NCI-H774 (cell line): ENCODE measurements at places on chromosomes 2 and 18.

DNA sequence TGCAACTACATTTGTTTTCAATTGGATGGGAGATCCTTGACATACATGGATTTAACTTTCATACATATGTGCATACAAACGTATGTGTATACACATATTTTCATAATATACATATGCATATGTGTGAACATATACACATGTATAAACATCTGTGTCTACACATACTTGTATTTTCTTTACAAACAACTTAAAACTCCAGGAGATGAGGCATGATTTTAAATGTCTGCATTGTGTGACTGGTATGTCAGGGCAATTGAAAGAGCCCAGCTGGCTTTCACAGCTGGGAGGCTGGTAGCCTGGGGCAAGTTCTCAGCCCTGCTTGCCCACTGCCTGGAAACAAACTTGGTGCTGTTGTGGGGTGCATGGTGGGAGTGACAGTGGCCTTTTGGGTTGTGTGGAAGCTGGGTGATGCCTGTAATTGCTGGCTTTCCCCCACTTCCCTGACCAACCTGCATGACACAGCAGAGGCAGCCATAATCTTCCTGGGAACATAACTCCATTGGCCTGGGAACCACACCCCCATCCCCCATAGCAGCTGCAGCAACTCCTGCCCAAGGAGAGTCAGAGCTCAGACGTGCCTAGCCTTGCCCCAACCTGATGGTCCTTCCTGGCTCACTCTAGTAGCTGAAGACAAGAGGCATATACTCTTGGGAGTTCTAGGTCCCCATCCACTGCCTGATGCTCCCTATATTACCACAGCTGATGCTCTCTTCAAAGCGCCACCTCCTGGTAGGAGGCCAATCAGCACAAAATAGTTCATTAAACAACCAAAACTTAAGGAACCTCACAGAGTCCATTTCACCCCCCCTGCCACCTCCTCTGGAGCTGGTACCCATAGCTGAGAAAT lies 158.3 kb downstream of the CERS6 start:
- no peak for DNase-seq

GRCh38 chr2:146321175-146321574 lies 1523.7 kb upstream of the ACVR2A start:
- no peak for DNase-seq

DNA sequence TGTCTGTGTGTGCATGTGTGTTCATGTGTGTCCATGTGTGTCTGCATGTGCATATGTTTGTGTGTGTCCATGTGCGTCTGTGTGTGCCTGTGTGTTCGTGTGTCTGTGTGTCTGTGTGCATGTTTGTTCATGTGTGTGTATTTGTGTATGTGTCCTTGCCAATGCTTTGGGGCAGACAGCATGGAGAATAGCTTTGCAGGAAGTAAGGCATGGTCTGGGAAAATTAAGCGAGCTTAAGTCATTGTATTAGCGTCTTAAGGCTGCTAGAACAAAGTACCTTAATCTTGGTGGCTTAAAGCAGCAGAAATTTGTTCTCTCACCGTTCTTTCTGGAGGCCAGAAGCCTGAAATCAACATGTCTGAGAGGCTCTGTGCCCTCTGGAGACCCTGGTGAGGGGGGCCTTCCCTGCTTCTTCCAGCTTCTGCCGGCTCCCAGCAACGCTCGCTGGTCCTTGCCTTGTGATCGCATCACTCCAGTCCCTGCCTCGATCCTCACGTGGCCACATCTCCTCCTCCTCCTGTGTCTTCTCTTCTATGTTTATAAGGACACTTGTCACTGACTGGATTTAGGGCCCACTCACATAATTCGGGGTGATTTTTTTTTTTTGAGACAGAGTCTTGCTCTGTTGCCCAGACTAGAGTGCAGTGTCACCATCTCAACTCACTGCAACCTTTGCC lies 3.8 kb downstream of the NEU2 start:
- no peak for DNase-seq

- DNase-seq: no peak
Measured at GRCh38 chr18:49994410-49994809, 181.1 kb upstream of the ACAA2 start.

DNA sequence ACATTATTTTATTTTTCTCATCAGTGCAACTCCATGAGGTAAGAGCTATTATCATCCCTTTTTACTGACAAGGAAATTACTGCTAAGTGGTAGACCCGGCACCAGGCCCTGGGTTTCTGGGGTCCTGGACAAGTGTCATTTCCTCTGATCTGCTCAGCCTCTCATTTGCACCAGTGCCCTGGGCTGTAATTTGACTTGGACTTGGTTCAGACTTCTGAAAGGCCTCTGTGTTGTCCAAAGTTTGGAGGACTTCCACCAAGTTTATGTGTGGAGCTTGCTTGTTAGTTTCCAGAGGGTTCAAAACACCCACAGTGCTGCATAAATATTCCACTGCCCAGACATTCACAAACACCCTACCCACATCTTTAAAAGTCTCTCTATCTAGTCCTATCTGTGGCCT lies 44.0 kb upstream of the PPP1CB start:
- no peak for DNase-seq

DNA sequence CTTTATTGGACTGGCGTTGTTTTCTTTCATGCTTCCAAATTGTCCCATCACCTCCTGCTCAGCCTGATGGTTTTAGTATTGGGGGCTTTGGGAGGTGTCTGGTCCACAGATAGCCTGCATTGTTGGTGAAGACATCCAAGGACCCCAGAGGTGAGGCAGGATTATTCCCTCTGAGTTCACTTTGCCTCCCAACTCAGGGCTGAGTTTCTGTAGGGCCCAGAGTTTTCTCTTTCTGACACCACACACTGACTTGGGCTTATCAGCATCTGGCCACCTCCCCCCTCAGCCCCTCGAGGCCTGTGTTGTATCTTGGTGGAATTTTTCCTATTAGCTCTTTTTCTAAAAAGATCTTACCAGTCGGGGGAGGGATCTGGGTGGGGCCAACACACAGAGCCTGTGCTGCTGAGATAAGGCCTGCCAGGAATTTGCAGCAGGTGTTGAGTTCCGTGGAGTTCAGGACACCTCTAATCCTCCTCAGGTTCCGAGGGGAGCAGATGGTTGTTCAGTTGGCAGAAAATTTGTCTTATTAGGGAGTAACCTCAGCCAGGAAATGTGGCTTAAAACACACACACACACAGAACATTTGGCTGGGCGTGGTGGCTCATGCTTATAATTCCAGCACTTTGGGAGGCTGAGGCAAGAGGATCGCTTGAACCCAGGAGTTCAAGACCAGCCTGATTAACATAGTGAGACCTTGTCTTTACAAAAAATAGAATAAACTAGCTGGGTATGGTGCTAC lies 7.3 kb downstream of the EMILIN2 start:
- DNase-seq: no peak

DNA sequence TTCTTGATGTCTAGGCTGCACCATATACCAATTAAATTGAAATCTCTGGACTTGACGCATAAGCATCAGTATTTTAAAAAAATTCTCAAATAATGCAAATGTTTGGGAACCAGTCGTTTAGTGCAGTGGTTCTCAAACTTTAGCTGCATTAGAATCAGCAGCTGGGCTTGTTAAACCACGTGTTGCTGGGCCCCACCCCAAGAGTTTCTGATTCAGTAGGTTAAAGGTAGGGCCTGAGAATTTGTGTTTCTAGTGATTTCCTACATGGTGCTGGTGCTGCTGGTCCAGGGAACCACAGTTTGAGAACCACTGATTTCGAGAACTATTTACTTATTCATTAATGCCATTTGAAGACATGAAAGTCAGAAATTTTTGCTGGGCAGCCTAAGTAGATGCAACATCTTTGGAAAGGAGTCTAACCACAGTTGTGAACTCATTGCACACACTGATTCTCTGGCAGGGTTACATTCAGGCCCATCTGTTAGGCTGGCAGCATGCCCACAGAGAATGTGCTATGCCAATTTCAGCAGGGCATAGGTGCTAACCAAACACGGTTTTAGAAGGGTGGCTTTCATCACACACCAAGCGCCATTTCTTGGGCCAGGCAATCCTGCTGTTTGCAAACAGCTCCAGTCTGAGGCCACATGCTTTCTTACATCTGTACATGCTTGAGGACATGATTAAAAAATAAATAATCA lies 26.4 kb upstream of the ATP5MC3 start:
- peak; percentile 59 for DNase-seq

DNA sequence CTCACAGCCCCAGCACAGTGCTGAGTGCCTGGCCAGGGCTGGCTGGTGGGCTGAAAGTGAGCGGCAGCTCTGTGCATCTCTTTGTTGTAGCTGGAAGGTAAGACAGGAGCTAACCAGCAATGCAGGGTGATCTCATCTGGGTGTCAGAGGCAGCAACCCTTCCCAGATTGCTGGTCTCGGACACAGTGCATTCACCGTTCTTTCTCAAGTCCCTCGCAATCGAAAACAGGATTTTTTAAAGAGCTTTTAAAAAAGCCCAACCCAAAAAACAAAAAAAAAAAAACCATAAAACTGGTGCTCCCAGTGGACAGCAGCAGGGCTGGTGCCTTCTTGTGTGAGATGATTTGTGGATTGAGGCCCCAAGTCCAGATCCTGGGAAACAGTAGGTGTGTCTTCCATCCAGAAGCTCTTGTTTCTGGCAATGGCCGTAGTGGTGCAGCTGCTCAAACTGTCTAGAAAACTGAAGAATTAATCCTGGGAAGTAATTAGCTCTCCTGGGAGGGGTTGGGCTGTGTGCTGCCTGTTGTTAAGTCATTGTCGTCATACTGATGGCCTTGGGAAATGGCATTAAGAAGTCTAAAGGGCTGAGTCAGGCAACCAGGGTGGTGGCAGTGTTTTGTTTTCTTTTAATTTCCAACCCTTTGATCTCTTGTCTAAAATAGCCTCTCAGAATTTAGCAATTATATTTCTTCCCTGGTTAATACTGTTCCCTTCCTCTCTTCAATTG lies 156.7 kb downstream of the KLHL29 start:
- DNase-seq: peak; percentile 22

DNA sequence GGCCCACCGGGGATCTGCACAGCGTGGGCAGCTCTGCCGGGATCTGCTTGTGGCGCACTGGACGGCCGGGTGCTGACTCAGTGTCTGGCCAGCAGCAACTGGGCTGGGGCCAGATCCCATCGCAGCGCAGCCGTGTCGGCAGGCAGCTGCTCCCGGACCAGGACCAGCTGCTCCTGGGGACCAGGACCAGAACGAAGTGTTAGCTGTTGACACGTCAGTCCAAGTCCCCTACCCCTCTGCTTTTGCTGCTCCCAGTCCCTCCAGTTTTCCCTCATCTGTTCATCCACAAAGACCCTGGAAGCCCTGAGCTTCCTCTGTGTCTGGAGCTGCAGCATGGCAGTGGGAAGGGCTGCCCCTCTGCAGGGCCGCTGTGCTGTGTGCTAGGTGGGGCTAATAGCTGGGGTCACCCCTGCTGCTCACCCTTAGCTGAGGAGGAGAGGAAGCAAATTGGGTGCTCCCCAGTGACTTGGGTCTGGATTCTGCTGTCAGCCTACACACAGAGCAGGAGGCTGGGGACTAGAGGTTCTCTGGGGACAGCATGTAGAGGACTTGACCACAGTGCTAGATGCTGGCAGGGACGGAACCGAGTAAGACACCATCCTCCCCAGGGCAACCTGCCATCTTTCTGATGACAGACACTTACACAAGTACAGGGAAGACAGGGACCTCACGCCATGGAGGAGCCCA lies 16.9 kb upstream of the KIF1A start:
- no peak for DNase-seq

DNA sequence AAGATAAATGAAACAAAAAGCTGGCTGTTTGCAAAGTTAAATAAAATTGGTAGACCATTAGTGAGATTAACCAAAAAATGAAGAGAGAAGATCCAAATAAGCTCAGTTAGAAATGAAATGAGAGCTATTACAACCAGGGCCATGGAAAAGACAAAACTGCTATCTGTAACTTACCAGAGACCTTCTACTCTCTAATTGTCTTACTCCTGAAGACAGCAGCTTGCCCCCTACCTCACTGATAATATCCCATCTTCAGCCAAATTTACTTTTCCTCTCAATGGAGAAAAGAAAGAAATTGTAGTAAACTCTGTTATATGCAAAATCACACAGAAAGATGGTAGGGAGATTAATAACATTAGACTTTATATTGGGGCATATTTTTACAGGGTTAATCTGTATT lies 178.2 kb downstream of the LCLAT1 start:
- DNase-seq: no peak

- no peak for DNase-seq
Measured at GRCh38 chr2:15956751-15957736, 16.7 kb downstream of the MYCN start.

DNA sequence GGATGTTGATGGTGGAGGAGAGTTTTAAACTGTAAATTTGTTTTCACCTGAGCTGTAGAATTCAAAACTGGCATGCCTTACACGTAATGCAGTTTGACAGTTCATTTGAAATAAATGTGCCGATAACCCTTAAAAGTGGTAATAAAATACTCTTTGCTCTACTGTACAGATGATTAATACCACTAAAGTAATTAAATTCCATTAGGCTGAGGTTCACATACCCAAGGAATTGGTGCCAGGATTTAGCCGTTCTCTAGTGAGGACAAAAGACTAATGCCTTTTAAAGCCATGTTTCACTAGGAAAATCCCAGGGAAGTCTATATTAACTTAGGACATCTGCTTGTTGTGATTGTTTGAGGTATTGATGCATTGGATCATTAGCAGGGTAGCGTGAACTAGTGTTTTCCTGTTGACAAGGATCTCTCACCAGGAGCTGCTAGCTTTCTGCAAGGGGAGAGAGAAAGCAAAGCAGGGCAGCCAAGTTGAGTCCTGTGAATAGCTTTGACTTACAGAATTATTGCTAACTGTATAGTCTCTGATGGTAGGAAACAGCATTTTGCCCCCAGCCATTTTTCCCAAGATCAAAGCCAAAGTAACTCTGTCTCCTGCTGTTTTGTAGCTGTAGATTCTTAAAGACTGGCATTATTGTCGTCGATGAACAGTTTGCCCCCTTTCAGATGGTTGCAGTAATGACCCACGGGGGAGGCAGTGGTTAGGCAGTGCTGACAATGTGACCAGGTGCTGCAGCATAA lies 280.9 kb upstream of the FANCL start:
- no peak for DNase-seq
